ENCODE measurements at places on chromosomes 6 and 20. TPM values are rescaled to one million over a fixed set of nuclear protein-coding genes. Genes with fewer than 3 reads are reported as not detected.

Gene TGIF2
- 76.7 TPM for total RNA-seq

Gene ZBTB22
- total RNA-seq = 9.8 TPM

Gene BNIP5
- not detected for total RNA-seq

Gene TREML2
- total RNA-seq = 0.11 TPM

Gene TUBB
- total RNA-seq = 1,905 TPM

- no peak for DNase-seq
Measured at GRCh38 chr6:109498052-109498451, 15.0 kb upstream of the ZBTB24 start.

DNA sequence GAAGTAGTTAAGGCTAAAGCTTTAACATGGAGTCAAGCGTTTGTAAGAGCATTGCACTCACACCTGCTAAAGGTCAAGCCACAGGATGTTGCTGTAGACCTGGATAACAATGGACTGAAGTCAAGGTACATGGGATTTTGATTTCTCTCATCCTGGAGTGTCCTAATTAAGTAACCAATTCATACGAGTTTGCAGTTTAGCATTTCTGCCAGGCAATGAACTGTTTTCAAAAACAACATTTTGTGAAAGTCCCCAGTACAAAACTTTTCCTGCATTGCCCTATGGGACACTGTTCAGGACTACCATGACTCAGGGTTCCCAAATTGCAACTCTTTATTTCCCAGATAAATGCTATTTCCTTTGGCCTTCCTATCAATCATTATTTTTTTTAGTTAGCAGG lies 17.4 kb upstream of the SIRPB1 start:
- no peak for DNase-seq

DNA sequence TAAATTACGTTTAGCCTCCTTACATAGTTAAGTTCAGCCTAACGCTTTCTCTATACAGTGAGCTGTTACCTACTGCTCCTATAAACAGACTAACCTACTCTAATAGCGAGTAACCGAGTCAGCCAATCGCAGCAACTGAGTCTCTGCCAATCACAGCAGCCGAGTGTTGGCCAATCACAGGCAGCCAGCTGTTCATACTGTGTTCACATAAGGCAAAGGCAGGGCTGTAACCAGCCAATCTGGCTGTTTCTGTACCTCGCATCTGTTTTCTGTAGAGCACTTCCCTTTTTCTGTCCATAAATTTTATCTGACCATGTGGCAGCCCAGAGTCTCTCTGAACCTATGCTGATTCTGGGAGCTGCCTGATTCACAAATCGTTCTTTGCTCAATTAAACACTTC lies 263.9 kb upstream of the JARID2 start:
- no peak for DNase-seq

DNA sequence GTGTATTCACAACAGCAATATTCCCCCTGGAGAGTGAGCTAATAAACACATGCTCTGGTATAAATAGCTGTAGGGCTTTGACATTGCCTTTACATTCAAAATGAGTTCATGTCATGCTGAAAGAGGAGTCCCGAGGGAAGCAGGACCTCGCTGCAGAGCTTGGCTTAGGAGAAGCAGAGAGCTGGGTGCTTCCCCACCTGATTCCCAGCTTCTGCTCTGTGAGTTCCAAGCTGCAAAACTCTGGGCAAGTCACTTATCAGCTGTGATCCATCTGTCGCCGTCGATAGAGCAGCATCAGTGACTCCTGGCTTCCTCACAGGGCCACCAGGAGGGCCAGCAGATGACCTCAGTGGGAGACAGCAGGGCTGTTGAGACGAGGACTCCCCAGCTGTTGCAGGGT lies 241.8 kb downstream of the ANKRD60 start:
- no peak for DNase-seq

GRCh38 chr20:32232326-32232886 lies 24.7 kb downstream of the POFUT1 start:
- DNase-seq = no peak

DNA sequence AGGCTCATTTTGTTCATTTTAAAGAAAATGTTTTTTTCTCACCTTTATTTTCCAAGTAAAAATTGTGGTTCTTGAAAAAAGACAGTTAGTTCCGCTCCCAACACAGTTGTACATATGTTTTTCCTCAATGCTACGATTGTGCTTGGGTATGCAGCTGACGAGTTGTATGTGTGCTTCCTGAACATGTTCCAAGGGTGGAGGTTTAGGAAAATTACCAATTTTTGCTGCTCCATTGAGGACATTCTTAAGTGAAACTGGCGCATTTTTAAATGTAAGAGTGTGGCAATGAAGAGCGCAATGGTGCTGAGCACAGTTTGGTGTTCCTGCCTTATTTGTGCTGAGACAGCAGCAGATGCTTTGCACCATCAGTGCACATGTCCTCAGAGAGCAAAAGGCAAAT lies 70.3 kb upstream of the CLDN20 start:
- no peak for DNase-seq

GRCh38 chr6:41122918-41123317 lies 31.2 kb downstream of the TREML1 start:
- no peak for DNase-seq

GRCh38 chr6:100022847-100023246 lies 28.8 kb upstream of the MCHR2 start:
- no peak for DNase-seq

- DNase-seq = no peak
Measured at GRCh38 chr20:59374261-59374660, 73.8 kb downstream of the EDN3 start.

DNA sequence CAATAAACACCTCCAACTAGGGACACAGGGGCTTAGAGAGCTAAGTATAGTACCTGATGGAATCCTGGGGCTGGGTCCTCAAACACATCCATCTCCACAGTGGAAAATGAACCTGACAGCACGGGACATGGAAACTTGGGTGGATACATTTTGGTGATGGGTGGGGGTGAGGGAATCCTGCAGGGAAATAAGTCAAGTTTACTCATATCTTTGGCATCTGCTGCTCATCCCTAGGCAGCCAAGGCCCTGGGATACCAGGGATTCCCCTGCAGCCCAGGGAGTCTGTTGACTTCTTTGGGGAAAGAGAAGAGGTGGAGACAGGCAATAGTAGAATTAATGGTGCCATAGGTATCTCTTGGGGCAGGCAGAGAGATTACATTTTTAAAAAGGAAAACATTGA lies 6.6 kb downstream of the APOBEC2 start:
- DNase-seq = no peak

GRCh38 chr6:127518710-127519468 lies at the start of gene MTCL3:
Gene MTCL3 (minus strand): TSS chr6:127519335.
- DNase-seq = peak; percentile 83

- no peak for DNase-seq
Measured at GRCh38 chr20:60586269-60587050, 628.2 kb downstream of the CDH26 start.

- DNase-seq = no peak
Measured at GRCh38 chr6:30500421-30501355, 11.4 kb downstream of the HLA-E start.

DNA sequence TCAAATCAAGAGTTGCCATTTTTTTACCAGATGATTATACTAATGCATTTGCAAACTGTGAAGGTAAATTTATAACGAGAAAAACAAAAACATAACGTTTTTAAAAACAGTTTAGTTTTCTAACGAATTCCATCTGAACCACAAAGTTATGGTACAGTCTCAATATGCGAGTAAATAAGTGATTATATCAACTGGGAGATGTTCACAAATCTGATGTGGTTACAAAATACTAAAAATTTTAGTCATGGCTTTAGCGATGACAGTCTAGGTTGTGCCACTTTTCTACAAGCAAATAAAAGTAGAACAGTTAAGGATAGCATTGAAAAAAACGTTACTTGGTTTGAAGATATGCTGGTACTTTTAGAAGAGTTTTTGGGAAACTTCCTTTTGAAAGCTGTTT lies 186.8 kb downstream of the FUT9 start:
- no peak for DNase-seq

- DNase-seq = no peak
Measured at GRCh38 chr6:19865178-19865577, 28.0 kb downstream of the ID4 start.

DNA sequence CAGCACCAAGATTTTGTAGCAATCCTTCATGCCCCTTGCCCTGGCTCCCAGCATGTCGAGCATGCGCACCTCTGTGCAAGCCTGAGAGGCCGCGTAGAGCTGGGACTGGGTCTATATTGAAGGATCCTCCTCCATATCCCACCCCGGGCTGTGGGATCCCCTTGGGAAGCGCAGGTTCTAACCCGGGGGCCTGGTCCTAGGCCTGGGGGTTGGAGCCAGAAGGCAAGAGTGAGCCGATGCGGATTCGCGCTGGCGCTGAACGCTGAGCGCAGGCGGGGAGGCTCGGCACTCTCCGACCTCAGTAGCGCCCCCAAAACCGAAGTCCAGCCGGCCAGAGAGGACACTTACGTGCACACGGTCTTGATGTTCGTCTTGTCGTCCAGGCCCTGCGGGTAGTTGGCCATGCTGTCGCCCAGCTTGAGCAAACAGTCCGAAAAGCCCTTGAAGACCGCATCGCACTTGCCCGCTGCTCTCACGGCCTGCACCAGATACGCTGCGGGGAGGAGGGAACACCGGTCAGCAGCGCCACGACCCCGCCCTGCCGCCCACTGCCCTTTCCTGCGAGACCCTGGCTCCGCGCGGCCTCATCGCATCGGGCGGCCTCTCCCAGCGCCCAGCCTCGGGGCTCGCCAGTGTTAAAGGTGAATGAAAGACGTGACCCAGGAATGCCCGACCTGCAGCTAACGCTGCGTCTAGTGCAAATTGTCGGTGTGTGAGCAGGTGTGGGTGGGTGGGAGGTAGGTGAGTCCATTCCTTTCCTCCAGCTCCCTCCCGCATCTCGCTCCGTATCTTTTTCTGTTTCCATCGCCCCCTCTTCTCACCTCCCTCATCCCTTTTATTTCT lies 4.5 kb downstream of the NRN1 start:
- DNase-seq = peak; percentile 75

DNA sequence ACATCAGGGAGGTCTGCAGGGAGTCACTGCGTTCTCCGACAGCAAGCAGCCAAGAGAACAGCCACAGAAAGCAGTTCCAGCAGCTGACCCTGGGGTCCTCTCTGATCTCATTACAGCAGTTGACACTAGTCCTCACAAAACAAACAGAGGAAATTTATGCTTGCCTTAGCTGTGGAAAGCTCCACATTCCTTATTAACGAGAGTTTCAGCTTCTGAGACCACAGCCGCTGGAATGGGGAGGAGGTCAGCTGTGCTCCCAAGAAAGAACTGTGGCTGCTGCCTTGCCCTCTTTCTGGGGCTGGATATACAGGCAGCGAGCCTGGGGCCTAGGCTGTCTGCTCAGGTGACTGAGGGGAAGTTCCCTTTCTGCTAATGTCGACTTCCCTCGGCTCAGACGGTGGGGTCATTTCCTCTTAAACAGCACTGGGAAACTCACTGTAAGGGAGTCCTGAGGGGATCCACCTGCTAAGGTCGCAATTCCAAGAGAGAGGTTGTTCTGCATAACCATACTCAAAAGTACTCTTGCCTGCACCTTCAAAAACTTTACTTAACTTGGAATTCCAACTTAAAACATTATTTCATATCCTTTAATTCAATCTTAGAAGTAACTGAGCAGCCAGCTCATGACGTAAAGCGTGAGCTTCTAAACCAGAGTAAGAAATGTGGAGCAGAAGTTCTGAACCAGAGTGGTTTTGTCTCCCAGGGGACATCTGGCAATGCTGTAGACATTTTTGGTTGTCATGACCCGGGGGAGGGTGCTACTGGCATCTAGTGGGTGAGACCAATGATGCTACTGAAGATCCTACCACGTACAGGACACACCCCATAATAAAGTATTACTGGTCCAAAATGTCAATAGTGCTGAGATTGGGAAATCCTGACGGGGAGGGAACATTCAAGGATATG lies 80.3 kb downstream of the BACH2 start:
- no peak for DNase-seq

- no peak for DNase-seq
Measured at GRCh38 chr6:18425218-18425617, 38.1 kb downstream of the RNF144B start.

- DNase-seq = no peak
Measured at GRCh38 chr6:31661262-31662123, 915 bp upstream of the C6orf47 start.

DNA sequence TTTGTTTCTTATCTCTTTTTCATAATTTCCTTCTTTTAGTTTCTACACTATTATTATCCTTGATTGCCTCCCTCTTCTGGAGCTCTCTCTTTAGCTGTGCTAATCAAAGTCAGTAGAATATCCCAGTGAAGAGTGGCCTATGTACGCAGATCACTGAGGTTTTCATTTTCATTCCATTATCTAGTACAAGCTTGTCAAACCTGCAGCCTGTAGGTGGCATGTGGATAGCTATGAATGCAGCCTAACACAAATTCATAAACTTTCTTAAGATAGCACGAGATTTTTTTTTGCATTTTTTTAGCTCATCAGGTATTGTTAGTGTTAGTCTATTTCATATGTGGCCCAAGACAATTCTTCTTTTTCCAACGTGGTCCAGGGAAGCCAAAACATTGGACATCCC lies 825.7 kb upstream of the MAP3K7 start:
- no peak for DNase-seq

GRCh38 chr6:26180346-26180745 lies 93.1 kb downstream of the HFE start:
- no peak for DNase-seq

GRCh38 chr6:105374010-105374420 lies 28.9 kb downstream of the PREP start:
- DNase-seq = no peak

DNA sequence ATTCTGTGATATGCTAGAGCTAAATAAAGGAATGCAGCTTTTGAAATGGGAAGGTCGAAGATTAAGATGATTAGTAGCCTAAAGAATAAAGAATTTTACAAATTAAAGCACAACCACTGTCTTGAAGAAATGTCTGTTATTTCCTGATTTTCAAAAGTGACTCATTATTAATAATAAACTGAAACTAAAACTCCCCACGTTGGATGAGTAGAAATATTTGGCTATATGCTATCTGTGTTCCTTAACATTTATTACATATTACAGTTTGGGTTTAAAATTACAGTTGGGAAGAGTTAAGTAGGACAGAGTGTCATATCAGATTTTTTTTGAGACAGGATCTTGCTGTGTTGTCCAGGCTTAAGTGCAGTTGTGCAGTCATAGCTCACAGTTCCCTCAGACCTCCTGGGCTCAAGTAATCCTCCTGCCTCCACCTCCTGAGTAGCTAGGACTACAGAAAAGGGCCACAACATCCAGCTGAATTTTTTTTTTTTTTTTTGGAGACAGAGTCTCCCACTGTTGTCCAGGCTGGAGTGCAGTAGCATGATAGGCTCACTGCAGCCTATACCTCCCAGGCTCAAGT lies 47.1 kb downstream of the AKIRIN2 start:
- DNase-seq = no peak

DNA sequence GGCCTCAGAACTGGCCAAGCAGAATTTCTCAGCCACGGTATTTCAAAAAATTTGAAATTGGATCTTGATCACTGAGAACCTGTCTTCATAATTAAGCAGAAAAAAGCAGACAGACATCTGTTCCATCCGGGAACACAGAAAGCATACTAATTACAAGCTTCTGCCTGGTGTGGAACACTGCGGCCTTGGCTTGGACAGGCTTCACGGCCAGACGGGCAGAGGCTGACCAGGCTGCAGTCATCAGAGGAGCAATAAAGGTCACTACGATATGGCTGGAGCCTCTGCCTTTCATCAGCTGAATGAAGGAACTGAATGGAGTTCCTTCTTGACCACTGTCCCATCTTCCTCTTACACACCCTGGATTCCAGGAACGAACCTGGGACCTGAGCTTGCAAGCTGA lies 3.9 kb upstream of the NRSN1 start:
- DNase-seq = no peak

GRCh38 chr20:58492795-58493524 lies 22.2 kb downstream of the APCDD1L start:
- DNase-seq = no peak
